ENCODE measurements at places on chromosomes 13 and 19.

- no peak for DNase-seq
Measured at GRCh38 chr13:27967203-27967735, 1.8 kb downstream of the CDX2 start.

DNA sequence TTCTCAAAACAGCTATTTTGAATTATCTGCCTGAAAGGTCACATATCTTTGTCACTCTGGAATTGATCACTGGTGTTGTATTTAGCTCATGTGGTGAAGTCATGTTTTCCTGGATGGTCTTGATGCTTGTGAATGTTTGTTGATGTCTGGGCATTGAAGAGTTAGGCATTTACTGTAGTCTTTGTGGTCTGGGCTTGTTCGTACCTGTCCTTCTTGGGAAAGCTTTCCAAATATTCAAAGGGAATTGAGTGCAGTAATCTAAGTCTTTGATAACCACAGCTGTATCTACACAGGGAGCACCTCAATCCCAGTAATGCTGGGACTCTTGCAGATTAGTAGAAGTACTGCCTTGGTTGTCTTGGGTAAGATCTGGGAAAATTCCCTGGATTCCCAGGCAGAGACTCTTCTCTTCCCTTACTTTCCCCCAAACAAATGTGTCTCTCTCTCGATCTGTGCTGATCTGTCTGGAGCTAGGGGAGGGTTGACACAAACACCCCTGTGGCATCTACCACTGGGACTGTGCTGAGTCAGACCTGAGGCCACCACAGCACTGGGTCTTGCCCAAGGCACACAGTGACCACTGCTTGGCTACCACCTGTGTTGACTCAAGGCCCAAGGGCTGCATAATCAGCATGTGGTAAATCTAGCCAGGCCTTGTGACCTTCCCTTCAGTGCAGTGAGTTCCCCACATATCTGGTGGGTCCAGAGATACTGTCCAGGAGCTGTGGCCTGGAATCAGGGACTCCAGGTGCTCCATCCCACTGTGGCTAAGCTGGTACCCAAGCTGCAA is 5.5 kb upstream of the CYP4F3 start:
- no peak for DNase-seq

DNA sequence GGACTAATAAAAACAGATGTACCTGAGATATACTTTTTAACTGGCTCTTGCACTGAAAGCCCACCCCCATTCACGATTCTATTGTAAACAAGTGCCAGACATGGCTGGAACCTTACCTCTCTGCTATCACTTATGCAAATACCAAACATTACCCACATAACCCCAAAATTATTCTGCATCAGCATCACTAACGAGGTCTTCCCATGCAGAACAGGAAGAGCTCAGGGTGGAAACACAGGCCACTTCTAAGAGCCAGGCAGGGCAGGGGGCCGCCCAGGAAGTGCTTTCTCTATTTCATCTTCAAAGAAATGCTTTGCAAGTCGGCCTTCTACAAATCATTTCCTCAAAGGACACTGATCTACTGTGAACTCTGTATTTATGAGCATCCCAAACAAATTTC is 7.3 kb downstream of the IRS2 start:
- DNase-seq: no peak

- DNase-seq: peak; percentile 18
Measured at GRCh38 chr13:66835040-66835628, 395.0 kb downstream of the PCDH9 start.

GRCh38 chr19:18730885-18731513 is 47.5 kb downstream of the CRTC1 start:
- DNase-seq: no peak
